Activated CD4-positive, alpha-beta memory T cell treated with anti-CD3 and anti-CD28 coated beads for 36 hours (primary cell): ENCODE measurements at places on chromosomes 7 and 10. TPM values are rescaled to one million over a fixed set of nuclear protein-coding genes. Genes with fewer than 3 reads are reported as not detected.

- DNase-seq = no peak
Measured at GRCh38 chr10:95431900-95432342, 129.2 kb downstream of the SORBS1 start.

C10orf105 gene
- total RNA-seq = 0.76 TPM

- no peak for DNase-seq
Measured at GRCh38 chr7:30920584-30921539, 9.2 kb downstream of the AQP1 start.

DNA sequence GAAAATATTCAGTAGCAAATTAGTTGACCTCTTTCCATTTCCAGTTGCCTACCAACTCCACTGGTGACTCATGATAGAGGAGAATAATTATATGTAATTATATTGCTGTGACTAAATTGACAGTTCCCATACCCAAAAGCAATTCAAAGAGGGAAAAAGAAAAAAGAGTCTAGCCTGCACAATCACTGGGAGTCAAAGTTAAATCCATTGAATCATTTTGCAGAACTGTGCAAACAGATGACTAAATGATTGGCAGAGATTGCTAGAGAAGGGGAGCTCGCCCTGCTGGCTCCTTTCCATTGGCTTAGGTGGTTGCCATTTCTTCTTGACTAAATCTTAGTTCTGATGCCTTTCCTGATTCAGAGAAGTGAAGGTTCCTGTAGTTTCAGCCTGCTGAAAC, 1228.6 kb upstream of the SORCS1 start:
- DNase-seq = no peak

GRCh38 chr10:102644646-102645387, 538 bp downstream of the TRIM8 start:
- peak; percentile 89 for DNase-seq

DNA sequence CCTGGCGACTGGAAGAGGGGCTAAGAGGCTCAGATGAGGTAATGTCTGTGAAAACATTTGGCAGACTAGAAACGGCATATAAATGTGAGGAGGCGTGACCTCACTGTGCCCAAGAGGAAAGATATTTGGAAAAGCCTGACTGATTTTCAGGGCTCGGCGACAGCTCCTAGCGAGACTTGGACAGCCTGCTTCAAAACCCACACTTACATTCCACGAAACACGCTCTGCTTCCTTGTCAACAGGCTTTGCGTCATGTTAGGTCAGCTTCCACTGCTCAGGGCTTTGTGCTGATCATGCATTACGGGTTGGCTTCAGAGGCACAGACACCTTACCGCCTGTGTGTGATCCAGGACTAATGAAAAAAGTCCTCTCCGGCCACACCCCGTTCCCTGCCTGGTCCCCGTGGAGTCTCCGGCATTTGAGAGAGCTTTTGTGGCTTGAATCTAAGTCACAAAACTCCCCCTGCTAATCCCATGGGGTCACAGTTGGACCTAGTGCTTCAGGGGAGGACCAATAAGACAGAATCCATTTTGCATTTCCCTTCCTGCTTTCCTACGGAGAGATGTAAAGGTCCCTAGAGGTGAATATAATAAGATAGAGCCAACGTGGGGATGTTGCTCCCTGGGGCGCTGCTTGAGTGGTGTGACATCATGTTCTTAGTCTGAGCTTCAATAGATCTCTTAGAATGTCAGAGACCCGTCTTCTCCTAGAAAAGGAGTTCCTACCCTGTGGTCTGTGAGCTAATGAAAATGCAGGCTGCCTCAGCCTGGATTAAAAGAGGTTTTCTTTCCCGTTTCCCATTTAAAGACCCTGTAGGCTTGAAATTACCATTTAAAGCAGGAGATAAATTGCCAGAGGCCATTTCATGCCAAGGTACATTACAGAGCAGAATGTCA, 25.5 kb downstream of the FGFBP3 start:
- no peak for DNase-seq

UPK3BL2 gene
- total RNA-seq = 5.8 TPM

CEP41 gene
- total RNA-seq = 16.4 TPM

ANKMY2 gene
- total RNA-seq = 7.8 TPM

GRCh38 chr10:13110908-13111307, 10.9 kb downstream of the OPTN start:
- peak; percentile 26 for DNase-seq

C7orf57 gene
- total RNA-seq = 0.90 TPM

- no peak for DNase-seq
Measured at GRCh38 chr7:107967420-107967819, 35.5 kb downstream of the LAMB1 start.

MASTL gene
- 44.2 TPM for total RNA-seq

CD36 gene
- not detected for total RNA-seq

DNA sequence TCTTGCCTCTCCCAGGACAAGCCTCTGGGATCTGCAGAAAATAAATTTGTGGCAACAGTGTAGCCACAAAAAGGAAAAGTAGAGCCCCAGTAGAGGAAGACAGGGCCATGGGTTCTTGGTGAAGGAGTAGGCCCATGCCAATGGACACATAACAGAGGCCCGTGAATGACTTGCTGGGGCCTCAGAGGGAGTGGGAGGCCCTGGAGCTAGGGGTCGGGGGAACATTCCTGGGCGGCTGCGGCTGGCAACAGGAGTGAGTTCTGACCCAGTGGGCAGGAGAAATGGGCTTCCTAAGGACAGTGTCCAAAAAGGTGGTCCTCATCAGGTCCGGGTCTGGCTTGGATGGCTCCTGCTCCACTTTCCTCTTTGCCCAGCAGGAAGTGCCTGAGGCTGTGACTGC, 260.0 kb downstream of the CCSER2 start:
- DNase-seq = no peak

- DNase-seq = no peak
Measured at GRCh38 chr7:7738622-7739021, 20.2 kb upstream of the RPA3 start.

ASB10 gene
- total RNA-seq = not detected

PCDH15 gene
- not detected for total RNA-seq

TIMM23 gene
- 70.2 TPM for total RNA-seq

GALNT17 gene
- not detected for total RNA-seq

- DNase-seq = no peak
Measured at GRCh38 chr7:3914051-3914775, 613.2 kb downstream of the SDK1 start.

DNA sequence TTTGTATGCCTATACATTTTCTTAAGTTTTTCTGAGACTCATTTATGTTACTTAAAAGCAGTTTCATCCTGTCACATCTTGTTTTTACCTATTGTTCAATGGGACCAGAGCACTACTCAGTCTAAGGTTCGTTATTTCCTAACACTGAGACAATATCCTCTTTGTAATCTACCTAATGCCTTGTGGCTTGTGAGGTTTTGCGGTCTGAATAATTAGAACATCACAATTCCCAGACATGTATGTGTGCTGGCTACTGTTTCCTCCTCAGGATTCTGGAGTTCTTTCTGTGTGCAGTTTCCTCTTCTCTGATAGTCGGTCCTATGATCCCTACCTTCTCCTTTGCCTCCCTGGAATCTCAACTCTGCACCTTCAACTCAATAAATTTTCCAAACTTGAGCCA, 620.2 kb downstream of the ANKRD7 start:
- no peak for DNase-seq

MARVELD1 gene
- total RNA-seq = 2.9 TPM

EVX1 gene
- not detected for total RNA-seq

GRCh38 chr7:5598261-5598761, 174.7 kb upstream of the TNRC18 start:
- no peak for DNase-seq

DNA sequence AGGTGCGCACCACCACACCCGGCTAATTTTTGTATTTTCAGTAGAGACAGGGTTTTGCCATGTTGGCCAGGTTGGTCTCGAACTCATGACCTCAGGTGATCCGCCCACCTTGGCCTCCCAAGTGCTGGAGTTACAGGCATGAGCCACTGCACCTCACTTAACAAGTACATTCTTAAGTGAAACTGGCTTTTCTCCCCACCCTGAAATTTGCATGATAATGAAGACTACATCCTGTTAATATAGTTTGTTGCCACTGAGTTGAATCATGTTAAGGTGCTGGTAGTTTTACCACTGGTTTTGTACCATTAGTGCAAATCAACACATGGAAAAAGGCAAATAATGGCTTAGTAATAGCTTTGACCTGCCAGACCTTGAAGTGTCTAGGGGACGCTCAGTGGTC, 62.2 kb downstream of the MPLKIP start:
- no peak for DNase-seq

- DNase-seq = no peak
Measured at GRCh38 chr7:88395715-88396114, 89.0 kb upstream of the STEAP4 start.

DNA sequence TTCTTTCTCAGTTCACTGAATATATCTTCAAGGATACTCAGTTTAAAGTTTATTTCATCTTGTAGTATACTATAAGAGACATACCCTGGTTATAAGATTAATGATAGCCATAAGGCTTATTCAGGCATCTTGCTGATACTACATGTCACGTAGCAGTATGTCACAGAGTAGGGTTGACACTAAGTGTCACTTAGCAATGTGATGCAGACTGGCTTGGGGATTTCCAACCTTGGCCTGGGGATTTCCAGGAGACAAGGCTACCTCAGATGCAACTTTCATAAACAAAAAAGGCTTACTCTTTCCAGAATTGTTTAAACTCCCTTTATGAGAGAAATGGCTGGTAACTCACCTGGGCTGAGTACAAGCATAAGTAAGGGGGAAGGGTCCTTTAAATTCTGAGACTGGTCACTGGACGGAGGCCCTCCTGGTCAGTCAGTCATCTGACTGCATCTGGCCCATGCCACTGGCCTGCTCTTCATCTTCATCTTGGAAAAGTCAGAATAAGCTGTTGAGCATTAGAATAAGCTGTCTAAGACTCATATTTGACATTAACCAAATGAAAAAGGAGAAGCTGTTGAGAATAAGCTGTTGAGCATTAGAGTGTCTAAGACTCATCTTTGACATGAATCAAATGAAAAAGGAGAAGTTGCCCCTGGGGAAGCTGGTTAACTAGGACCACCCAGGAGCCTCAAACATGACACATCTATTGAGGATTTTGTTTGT, 9.5 kb downstream of the SLC13A1 start:
- peak; percentile 28 for DNase-seq

- DNase-seq = no peak
Measured at GRCh38 chr7:94182721-94183120, 178.6 kb upstream of the BET1 start.

DNA sequence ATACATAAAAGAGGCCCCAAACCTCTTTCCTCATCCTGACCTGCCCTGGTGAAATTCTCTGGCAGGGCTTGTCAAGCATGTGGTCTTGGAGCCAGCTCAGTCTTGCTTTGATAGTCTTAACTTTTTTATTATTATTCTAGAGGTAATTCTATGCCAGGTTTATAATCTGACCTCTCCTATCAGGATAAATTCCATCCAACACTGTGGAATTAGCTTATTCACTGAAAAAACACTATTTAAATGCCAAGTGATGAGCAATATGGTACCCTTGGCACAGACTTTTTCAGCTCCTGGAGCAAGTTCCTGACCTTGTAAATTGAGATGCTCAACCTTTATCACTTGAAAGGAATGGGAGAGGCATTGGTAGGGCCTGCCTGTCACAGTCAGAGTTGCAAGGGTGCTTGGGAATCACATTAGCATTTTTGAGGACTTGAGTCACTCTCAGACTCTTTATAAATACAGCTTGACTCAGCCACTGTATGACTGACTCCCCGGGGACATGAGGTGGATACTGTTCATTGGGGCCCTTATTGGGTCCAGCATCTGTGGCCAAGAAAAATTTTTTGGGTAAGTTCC, at the start of gene CPA4:
Gene CPA4, plus strand, starts transcription at position 480 of the 576 bp plus-strand sequence. Its CDS starts 20 bp downstream, at position 500.
- DNase-seq = no peak
